Ovary (tissue), 10 donors: ENCODE measurements at places on chromosomes 13 and 19. TPM values are rescaled to one million over a fixed set of nuclear protein-coding genes. Genes with fewer than 3 reads are reported as not detected.

DNA sequence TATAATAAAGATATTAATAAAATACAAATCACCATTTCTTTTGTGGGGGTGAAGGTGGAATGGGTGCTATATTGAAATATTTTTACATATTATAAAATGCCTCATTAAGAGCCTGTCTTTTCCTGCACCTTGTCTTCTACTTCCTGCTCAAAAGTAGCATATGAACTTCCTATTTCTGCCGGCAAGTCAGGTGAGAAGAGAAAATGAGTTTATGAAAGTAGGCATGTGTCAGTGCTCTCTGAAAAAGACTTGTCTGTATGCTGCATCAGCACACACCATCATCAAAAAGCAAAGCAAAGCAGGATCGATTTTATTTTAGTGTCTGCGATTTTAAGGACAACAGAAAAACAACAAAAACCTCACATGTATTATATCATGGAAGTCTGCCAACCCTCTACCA is 114.2 kb downstream of the RAP2A start:
- DNase-seq, result no peak

GRCh38 chr13:38328699-38329098 is 21.0 kb upstream of the UFM1 start:
- no peak for DNase-seq

- no peak for DNase-seq
These were observed 29.3 kb downstream of the WDFY2 start for GRCh38 chr13:51613535-51613934.

GRCh38 chr19:19546751-19547162 is 8.7 kb downstream of the CILP2 start:
- DNase-seq, result no peak

GRCh38 chr19:4012092-4012974 is 4.8 kb downstream of the PIAS4 start:
- DNase-seq, result no peak

- no peak for DNase-seq
These were observed 469 bp upstream of the RNF6 start for GRCh38 chr13:26222520-26223046.

- DNase-seq, result peak; percentile 28
These were observed 22.0 kb downstream of the SBNO2 start for GRCh38 chr19:1151917-1152587.

DNA sequence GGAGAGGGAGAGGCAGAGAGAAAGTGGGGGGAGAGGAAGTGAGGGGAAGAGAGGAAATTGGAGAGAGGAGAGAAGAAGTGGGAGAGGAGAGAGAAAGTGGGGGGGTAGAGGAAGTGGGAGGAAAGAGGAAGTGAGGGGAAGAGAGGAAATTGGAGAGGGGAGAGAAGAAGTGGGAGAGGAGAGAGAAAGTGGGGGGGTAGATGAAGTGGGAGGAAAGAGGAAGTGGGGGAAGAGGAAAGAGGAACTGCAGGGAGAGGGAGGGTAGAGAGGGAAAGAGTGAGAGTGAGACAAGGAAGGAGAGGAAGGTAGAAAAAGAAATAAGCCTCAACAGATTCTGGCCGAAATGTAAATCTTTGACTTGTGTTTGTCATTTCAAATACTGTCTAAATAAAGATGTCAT is 146.6 kb downstream of the KLF12 start:
- DNase-seq, result no peak

- no peak for DNase-seq
These were observed 342.2 kb downstream of the DACH1 start for GRCh38 chr13:71524613-71525304.

- DNase-seq, result no peak
These were observed 13.8 kb downstream of the CIC start for GRCh38 chr19:42282819-42283187.

DNA sequence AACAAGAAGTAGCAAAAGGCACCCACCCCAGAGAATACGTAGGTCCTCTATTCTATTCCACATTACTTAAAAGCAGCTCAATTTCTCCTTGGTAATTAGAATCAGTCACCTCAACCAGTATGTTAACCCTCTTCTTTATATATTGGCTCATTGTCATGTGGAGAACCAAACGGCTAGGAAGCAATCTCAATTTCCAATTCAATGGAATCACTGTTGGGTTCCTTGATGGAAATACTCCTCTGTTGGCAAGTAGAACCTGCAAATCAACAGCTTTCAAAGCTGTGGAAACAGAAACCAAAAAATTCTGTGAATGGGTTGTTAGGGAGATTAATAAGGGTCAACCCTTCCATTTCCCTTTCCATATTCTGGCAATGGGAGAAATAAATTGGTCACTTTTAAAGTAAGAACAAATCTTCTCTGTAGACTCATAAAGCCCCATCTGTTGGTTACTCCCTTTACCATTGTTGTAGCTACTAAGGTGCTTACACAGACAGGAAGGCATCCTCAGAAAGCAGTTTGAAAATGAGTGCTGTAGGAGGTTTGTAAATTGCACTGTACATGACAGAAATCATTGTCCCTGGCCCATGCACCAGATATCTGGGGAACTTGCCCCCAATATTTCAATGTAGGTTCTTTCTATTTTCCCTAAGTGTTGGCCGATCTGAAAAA is 138.6 kb upstream of the UFM1 start:
- no peak for DNase-seq

The PROZ gene
- not detected for total RNA-seq

The MTUS2 gene
- total RNA-seq, result 8.7 TPM

The SIGLEC10 gene
- total RNA-seq, result 1.4 TPM

The C19orf73 gene
- total RNA-seq, result 0.45 TPM

The LILRB3 gene
- 1.3 TPM for total RNA-seq

The PSG11 gene
- not detected for total RNA-seq

The INTS6 gene
- total RNA-seq, result 31.0 TPM

The RGS9BP gene
- 0.31 TPM for total RNA-seq
